ENCODE measurements at places on chromosomes 5 and 9.

- no peak for DNase-seq
Measured at GRCh38 chr5:107232788-107233187, 437.9 kb downstream of the EFNA5 start.

GRCh38 chr5:6705088-6705487, 8.1 kb upstream of the TENT4A start:
- no peak for DNase-seq

GRCh38 chr9:126160067-126160853, 166.4 kb upstream of the MVB12B start:
- DNase-seq = no peak

- no peak for DNase-seq
Measured at GRCh38 chr9:133980864-133981588, 11.1 kb downstream of the VAV2 start.

GRCh38 chr9:101176384-101176783, 147.9 kb downstream of the PLPPR1 start:
- DNase-seq = no peak

- no peak for DNase-seq
Measured at GRCh38 chr9:20303996-20304395, 318.3 kb downstream of the MLLT3 start.

DNA sequence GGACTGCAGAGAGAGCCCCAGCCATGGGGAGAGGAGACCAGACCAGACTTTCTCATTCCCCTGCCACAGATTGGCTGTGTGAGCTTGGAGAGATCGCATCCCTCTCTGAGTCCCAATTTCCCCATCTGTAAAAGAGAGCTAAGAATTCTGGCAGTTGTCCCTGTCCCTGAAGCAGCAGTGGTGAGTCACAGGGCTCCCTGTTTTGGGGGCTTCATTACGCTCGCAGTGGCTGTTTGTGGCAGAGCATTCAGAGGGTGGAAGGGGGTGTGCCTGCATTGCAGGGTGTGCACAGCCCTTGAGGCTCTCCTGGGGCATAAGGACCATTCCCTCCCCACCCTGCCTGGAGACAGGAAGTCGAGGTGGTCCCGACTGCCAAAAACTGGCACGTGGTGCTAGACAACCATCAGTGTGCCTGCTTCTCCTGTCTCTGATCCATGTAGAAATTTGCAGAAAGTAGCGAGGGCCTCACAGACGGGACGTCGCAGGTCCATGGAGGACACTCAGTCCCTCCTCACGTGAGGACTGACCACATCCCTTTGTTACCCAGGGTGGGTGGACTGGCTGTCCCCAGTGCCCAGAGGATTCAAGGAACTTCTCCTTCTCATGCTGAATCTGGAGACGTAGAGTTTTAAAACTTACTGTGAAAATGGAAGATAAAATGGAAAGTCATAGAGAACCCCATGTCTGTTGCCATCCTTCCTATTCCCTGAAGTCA, 35.3 kb downstream of the HRH2 start:
- no peak for DNase-seq

DNA sequence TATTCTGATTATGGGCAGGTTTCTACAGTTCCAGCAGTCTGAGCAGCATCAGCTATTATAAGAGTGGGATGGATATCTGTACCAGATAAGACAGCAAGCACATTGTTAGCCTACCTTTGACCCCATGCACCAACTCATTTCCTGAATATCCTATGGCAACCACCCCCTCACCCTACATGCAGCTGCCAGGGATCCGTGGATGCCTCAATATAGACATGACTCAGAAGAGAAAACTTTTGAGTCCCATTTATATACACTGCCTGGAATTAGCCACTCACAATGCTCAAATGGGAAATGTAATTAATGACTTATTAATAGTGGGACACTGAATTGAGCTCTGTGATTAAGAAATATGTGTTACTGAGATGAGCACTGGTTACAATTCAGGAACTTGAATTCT, 124.4 kb downstream of the SSBP2 start:
- DNase-seq = peak; percentile 81

- no peak for DNase-seq
Measured at GRCh38 chr5:8060953-8061429, 192.0 kb downstream of the MTRR start.

- DNase-seq = no peak
Measured at GRCh38 chr9:88794100-88794499, 197.2 kb upstream of the S1PR3 start.

DNA sequence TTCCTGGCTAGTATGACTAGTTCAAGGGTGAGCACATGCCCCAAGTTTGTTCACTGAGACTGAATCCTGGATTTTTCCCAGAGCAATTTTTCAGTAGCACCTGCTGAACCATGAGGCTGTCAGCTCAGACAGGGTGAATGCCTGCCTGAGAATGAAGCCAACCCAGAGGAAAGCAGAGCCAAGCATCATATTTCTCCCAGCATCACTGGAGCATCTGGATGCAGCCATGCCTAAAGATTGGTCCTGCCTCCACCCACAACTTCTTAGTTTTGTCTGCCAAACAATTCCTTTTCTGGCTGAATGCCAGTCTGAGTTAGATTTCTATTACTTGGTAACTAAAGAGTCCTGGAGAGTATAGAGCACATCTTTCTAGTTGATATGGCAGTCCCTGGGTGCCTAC, 343.6 kb downstream of the CSNK1G3 start:
- DNase-seq = no peak

- DNase-seq = peak; percentile 3
Measured at GRCh38 chr5:89628876-89629635, 746.1 kb upstream of the MEF2C start.

GRCh38 chr5:14342306-14342705, 199.2 kb downstream of the TRIO start:
- peak; percentile 39 for DNase-seq

DNA sequence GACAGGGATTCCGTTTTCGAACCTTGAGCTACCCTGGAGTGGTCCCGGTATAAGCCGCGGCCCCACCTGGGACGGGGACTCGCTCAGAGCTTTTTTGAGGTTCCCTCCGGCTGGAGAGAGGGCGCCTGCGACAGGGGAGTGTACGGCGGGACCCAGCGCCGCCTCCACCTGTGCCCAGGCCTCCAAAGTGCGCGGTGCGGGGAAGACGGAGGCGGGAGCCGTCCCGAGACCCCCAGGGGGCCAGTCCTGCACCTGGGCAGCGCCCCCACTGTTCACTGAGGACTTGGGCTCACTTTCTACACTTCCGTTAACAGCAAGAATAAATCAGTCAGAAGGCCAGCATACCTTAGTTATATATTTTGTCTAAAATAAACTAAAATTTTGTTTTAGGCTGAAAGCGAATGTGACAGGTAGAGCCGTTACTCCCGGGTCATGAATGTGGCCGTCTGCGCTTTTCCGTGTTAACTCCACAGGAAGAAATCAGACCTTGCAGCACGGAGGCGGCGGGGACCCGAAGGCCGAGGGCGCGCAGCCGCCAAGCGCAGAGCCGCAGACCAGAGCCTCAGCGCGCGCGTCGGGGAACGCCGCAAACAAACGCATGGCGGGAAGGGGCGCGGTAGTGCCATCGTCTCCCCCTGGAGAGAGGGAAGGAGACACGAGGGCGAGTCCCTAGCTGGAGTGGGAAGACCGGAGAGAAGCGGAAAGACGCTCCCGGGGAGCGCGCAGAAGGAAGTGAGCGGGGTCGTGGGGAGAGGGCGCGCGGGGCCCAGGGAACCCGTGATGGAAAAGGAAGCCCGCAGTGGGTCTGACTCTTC, 14.1 kb downstream of the TRIM7 start:
- DNase-seq = peak; percentile 72

- no peak for DNase-seq
Measured at GRCh38 chr5:176545388-176545736, 3.8 kb upstream of the CDHR2 start.

- DNase-seq = peak; percentile 51
Measured at GRCh38 chr5:66655395-66656324, 59.5 kb downstream of the MAST4 start.

DNA sequence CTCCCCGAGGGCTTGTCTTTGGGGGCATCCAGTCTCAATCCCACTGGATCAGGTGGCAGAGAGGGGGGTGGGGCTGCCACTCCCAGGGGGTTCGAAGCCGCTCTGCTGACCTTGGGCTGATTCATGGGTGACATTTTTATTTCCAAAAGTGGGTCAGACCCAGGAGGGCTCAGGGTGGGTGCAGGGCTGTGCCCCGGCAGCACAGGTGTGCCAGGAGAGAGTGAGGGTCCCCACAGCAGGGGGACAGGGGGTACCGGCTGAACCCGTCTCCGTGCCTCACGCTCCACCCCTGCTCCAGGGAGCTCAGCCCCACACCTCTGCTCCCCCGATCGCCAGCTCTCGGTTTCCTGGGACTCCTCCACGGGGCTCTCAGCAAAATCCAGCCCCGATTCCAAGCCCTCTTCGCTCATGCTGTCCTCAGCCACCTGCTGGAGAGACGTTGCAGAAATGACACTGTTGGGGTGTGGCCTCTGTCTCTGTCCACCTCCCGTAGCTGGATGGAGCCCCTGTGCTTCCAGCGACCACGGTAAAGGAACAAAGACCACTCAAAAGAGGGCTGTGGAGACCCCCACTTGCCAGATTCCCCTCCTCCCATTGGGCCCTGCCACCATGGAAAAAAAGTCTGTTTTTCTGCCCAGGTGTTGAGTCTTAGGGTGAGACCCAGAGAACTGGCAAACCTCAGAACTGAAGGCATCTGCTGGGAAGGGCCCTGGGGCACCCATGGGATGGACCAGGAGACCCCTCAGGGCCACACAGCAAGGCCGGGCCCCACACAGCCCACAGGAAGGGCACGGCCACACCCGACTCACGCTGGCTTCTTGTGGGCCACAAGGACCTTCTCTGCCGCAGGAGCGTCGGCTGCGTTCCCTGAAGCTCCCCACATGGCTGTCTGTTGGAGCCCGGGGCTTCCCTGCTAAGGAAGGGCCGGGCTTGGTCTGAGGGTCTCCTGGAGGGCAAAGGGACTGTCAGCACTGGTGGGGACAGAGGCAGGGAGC, 10.6 kb upstream of the QSOX2 start:
- DNase-seq = no peak

Data from GM23248 (cell line).